Fibroblast of pulmonary artery (primary cell): ENCODE measurements at places on chromosomes 2 and 18.

- peak; percentile 19 for DNase-seq
These were observed 670.4 kb downstream of the KCNJ3 start for GRCh38 chr2:155368934-155369333.

- peak; percentile 8 for DNase-seq
These were observed 30.7 kb upstream of the FRZB start for GRCh38 chr2:182897137-182897536.

DNA sequence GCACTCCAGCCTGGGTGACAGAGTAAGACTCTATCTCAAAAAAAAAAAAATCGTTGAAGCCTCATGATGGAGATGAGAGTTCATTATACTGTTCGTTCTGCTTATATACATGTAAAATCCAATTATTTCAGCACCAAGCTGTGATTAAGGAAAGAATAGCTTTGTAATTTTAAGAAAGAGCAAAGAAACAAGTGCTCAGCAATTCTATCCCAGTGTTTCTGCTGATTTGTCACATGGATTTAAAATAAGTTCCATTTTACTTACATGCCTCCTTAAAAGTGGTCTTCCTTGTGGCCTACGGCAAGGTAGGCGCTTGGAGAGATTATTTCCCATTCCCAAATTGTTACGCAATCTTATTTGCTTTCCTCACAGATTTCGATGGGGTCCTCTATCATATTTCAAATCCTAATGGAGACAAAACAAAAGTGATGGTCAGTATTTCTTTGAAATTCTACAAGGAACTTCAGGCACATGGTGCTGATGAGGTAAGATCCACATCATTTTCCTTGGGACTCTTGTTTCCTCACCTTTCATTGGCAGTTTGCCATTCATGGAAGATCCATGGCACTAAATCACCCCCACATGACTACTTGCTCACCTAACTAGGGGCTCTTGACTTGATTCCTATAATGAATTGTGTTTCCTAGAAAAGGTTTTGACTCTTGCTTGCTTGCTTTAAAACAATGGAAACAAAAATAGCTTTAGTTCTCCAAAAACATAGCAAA, 11.5 kb downstream of the ARPC2 start:
- peak; percentile 45 for DNase-seq

DNA sequence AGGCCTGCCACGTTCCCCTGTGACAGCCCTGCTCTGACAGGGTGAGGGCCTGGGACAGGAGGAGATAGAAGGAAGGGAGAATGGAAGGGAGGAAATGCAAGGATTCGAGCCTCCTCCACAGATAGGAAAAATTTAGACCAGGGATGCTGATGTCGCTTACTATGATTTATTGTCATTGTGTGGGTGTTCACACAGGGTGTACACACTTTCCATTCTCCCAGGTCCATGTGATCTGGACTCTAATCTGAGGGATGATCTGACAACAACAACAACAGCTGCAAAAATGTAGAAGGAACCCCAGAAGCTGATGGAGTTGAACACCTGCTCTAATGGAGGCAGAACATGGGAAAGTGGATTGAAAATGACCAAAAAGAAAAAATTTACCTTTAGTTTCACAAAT, 231.7 kb upstream of the TNP1 start:
- DNase-seq = no peak

GRCh38 chr2:8740136-8740535, 58.3 kb downstream of the ID2 start:
- DNase-seq = no peak

GRCh38 chr2:148720501-148721001, 76.0 kb downstream of the EPC2 start:
- DNase-seq = peak; percentile 65

DNA sequence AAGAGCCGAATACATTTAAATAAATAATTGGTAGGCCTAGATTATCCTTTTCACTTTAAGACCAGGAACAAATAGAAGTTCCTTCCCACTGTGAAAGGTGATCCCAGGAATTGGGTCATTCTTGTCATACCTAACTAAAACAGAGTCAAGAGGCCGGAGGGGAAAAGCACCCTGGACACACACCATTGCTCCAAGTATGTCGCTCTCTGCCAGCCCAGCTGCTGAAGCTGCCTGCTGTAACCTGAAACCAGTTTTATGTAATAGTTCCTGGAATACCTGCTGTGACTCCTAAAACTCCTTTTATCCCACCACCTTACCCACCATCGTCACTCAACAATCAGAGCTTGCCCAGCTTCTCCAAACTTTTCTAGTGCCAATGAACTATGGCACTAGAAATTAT, 217.1 kb downstream of the PTPRM start:
- no peak for DNase-seq

DNA sequence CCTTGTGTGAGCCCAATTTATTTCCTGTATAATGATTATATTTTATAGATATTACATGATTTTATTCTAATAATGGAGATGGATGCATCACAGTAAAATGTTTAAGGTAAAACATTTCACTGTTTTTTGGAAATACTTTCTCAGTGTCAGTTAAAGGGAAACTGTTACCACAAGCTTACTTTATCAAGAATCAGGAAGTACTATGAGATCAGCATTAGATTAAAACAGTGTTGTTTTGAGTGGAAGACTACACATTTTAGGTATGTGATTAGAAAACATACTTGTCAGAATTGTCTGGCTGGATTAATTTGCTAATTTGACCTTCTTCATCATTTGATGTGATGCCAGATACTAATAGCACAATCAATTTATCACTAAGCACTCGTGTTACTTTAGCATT, at the start of gene HRH4:
Gene HRH4, plus strand, starts transcription at position 250 of the 400 bp plus-strand sequence. Its CDS starts 92 bp downstream, at position 342.
- no peak for DNase-seq

GRCh38 chr2:46857871-46858701, 57.5 kb downstream of the MCFD2 start:
- peak; percentile 83 for DNase-seq

GRCh38 chr2:189629531-189630453, 31.5 kb upstream of the ASNSD1 start:
- DNase-seq = peak; percentile 81

DNA sequence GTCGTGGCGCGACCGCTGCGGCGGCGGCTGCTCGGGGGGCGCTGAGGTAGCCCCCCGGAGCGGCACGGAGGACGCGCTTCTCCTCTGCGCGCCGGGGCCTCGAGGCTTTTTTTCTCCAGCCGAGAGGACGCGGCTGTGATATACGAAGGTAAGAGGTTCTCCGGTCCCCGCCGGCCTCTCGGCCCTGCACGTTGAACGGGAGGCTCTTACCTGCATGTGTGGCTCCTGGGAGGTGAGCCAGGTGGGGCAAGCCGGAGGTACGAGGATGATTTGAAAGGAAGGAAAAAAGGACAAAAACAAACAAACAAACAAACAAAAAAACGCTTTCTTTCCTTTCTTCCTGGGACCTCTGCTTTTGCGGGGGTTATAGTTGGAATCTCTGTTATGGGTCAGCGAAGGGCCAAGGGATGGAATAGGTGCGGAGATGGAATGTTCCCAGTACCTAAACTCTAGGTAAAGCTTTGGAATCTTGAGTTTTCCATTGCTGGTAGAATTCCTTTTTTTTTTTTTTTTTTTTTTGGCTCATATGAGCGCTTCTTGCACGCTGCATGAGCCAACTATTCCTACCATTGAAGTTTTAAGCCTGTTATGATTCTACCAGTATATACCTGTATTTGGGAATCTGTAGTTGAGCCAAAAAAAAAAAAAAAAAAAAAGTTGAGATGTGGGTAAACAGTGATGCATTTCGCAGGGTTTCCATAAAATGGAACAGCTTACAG, 674 bp downstream of the PTPN4 start:
- no peak for DNase-seq

- peak; percentile 56 for DNase-seq
These were observed 114.7 kb upstream of the STON1 start for GRCh38 chr2:48414980-48415835.

GRCh38 chr2:216389570-216389969, 17.3 kb upstream of the MARCHF4 start:
- peak; percentile 76 for DNase-seq

- no peak for DNase-seq
These were observed 90.3 kb downstream of the TACR1 start for GRCh38 chr2:75108937-75109482.

GRCh38 chr2:88597168-88597567, 30.1 kb downstream of the EIF2AK3 start:
- DNase-seq = no peak

GRCh38 chr2:152083202-152083875, 15.5 kb downstream of the CACNB4 start:
- DNase-seq = no peak
